ENCODE measurements at places on chromosomes 4 and X. TPM values are rescaled to one million over a fixed set of nuclear protein-coding genes. Genes with fewer than 3 reads are reported as not detected.

Gene SPANXC
- 11.7 TPM for total RNA-seq

Gene AWAT2
- total RNA-seq: not detected

Gene FAM133A
- 0.42 TPM for total RNA-seq

Gene SPACA5
- not detected for total RNA-seq

Measured in A375 (cell line).